ENCODE measurements at places on chromosomes 7 and 10.
A peak's percentile ranks its signal among the peaks of the same experiment; 100 is the strongest.

DNA sequence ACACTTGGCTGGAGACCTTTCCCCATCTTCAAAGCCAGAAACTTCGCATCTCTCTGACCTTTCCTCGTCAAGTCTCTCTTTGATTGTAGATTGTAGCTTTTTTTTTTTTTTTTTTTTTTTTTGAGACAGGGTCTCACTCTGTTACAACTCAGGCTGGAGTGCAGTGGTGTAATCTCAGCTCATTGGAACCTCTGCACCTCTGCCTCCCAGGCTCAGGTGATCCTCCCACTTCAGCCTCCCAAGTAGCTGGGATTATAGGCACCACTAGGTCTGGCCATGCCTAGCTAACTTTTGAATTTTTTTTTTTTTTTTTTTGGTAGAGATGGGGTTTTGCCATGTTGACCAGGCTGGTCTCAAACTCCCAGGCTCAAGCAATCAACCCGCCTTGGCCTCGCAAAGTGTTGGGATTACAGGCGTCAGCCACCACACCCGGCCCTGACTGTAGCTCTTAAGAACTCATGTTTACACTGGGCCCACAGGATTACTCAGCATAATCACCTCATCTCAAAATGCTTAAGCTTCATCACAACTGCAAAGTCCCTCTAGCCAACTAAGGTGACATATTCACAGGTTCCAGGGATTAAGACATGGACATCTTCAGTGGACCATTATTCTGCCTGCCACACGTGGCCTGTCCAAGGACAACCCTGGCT lies 11.7 kb downstream of the POLL start:
- no peak for DNase-seq

DNA sequence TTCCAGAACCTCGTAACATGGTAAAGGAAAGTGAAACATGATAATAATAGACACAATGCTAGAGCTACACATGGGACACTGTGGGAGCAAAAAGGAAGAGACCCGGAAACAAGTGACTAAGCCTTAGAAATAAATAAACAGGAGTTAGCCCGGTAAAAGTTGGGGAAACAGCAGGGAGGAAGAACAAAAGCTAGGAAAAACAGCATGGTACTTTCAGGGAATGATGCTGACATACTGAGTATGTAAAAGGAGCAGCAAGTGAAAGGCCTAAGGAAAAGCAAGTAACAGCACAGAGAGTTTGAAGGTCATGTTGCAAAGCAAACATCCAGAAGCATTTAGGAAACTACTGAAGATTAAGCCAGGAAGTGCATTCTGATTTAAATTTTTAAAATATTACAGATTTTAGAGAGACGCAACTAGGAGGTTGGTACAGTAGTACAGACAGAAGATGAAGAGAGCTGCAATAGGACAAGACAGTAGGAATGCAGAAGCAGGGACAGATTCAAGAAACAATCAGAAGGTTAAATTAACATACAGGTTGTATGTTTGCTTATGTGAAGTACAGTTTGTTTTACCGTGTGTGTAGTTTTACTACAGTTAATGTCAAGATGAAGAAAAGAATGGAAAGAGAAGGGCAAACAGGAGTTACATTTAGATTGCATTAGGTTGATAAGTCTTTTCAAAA lies 63.7 kb downstream of the ARHGAP12 start:
- DNase-seq, result peak; percentile 34

- DNase-seq, result no peak
These were observed 15.0 kb downstream of the RPA3 start for GRCh38 chr7:7703427-7703826.

DNA sequence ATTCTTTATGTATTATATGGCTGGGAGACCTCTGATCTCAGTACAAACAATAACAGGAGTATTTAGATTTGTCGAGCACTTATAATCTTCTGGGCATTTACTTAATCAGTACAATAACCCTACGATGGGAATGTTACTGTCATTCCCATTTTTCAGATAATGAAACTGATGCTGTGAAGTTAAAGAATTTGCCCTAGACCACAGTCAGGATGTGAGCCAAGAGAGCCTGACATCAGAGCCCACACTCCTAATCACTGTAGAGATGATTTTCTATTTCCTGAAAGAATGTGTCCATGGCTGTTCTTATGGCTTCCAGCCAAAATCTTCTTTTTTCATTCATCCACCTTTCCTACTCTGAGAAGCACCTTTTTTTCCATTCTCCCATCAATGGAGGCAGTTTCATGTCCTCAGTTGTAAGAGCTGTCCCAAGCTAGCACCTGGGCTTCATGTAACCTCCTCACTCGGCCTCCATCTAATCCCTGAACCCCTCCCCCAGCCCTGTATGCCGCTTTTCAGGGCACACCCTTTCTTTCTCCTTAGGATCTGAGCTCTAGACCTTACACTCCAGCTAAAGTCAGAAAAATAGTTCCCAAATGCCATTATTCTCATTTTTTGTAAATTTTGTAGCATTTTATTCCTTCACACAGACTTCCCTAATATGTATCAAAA lies 12.2 kb upstream of the CAV1 start:
- no peak for DNase-seq

DNA sequence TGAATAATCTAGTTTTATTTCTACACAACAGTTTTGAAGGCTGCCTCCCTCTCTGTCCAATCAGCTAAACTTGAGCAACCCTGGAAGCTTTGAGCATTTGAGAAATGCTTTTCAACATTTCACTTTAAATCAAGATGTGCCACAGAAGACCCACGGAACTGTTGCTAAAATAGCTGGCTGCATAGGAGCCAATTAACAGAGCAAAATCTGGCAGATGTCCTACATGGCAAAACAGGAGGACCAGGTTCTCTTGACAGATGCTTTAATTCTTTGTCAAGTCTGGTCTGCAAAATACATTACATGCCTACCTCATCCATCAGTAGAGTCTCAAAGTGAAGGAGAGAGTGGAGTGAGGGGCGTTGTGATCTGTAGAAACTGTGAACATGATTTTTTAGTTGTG lies 185.9 kb downstream of the DPY19L1 start:
- no peak for DNase-seq

DNA sequence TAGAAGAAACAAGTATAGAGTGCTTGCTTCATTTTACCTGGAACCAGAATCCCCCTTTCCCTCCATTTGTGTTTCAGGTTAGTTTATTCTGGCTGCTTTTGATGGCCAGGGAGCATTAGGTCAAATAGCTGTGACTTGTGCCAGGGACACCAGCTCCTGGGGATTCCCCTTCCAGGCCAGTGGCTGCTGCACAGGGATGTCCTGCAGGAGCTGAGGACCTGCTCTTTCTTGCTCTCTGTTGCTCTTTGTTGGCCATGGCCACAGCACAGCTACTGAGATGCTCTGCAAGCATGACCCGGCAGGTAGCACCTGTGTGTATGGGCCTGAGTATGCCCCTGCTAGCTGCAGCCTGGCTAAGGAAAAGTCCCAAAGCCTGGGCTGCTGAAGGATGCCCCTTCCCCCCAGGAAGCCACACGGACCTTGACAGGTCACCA lies 208.9 kb downstream of the EBF3 start:
- DNase-seq, result no peak

DNA sequence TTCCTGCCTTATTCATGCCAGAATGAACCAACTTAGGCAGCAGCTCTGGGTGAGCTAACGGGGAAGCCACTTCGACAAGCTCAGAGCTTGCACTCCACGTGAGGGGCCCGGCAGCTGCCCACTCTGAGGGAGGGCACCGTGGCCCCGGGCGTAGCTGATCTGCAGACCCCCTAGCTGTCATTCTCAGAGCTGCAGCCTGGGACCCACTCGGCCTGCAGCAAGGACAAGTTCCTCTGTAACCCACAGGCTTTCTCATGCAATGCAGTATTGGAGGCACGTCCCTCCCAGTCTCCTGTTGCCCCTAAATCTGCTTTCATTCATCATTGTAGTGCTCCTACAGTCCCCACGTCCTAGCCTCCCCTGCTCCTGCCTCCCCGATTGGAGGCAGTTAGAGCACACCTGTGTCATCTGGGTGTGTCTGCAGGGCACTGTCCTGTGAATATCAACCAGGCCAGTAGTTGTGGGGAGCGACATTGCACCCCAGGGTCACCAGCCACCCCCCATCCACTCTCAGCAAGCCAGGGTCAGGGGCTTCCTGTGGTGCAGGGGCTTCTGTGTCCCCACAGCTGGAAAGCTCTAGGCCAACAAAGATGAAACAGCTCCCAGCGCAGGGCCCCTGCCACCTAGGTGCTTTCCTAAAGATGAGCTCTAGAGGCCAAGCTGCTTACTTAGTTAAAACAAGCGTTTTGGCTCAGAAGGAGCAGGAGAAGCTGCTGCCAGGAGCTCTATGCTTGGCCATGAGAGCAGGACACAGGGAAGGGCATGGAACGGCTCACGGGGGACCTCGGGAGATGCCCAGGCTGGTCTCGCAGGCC lies 333.6 kb downstream of the ADARB2 start:
- no peak for DNase-seq

GRCh38 chr10:13659887-13660550 lies 73.3 kb downstream of the PRPF18 start:
- peak; percentile 78 for DNase-seq

GRCh38 chr10:95578619-95579018 lies 17.4 kb upstream of the SORBS1 start:
- DNase-seq, result no peak

- peak; percentile 95 for DNase-seq
These were observed 47.6 kb upstream of the ITGB1 start for GRCh38 chr10:33005322-33006301.

- DNase-seq, result no peak
These were observed 867.2 kb downstream of the CCSER2 start for GRCh38 chr10:85195596-85195995.

DNA sequence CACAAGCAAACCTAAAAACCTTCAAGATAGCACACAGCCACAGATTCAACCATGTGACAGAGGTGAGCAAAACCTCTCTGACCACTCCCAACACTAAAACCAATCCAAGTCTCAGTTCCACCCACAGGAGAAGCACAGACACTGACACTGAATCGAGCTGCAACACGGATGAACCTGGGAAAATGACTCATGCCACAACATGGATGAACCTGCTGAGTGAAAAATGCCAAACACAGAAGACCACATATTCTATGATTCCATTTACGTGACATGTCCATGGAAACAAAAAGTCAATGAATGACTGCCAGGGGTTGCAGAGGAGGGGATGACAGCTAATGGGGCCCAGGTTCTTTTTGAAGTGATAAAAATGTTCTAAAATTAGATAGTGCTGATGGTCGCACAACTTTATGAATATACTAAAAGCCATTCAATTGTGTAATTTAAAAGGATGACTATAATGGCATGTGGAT lies 22.0 kb downstream of the CYTH3 start:
- DNase-seq, result no peak

GRCh38 chr7:89623018-89623672 lies 531.1 kb upstream of the STEAP1 start:
- DNase-seq, result peak; percentile 39

DNA sequence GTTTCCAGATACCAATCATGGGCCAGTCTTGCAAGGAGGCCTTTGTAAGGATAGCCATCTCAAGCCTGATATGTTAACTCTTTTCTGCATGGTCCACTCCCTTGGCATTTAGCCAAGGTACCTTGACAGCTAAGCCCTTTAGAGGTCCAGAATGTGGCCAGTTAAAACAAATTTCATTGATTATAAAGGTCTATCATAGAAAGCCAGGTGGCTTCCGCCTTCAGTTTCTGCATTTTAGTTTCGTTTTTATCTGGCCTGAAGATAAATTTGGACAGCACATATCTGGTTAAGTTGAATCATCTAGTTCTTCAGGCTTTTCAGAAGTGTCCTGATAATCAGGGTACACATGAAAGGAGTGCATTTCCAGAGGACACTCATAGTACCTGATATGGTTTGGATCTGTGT lies 30.7 kb downstream of the ANKIB1 start:
- DNase-seq, result no peak

GRCh38 chr7:43658718-43659548 lies 70.4 kb downstream of the COA1 start:
- no peak for DNase-seq

DNA sequence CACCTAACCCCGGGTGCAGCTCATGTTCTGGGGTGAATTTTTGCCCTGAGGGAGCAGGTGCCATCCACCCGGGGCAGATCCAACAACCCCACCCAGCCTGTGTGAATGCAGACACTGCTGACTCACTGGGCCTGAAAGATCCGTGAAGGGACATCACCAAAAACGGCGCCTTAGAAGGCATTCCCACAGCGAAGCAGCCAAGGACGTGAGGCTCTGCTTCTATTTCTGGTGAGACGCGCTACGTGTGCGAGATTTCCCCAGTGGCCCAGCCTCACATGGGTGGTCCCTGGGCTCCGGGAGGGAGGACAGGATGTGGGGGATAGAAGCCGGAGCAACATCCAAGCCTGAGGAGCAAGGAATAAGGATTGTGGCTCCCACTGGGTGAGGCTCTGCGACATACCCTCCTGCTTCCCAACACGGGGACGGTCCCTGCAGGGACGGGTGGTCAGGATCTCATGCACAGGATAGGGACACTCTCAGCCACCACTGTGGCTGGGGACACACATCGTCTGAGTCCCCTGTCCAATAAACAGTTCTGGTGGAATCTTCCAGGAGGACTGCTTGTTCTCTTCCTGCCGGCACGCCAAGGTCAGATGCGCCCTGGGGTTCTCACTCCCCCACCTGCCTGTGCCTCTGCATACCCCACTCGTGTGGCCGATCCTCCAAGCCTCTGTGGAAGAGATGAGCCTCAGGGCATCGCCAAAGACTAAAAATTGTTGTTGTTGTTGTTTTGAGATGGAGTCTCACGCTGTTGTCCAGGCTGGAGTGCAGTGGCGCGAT lies 70.2 kb downstream of the ZRANB1 start:
- no peak for DNase-seq

DNA sequence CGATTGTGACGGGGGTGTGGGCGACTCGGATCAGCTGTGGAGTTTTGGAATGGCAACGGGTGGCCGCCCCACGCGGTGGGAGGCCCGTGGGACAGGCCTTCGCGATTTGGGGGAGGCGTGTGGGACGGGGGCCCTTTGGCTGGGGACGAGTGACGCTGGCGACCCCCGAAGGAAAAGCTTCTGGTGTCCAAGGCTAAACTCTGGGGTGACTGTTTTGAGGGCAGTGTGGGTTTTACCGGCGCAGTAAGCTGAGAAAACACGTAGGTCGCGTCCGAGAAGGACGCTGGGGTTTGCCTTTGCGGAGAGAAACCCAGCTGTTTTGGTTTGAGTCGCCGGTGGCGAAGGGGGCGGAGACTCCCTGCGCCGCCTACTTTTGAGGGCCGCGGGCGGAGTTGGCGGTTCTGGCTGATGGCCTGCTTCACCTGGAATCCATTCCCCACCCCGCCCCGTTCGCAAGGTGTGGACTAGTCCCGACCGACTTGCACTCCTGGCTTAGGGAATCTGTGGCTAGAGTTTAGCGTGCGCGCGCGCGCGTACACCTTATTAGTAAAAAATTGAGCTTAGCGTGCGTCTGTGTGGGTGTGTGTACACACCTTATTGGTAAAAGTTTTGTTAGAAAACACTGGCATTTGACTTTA lies 606 bp downstream of the TAX1BP1 start:
- peak; percentile 85 for DNase-seq

GRCh38 chr10:101938305-101939007 lies 94.9 kb upstream of the KCNIP2 start:
- peak; percentile 23 for DNase-seq

GRCh38 chr7:107638594-107638993 lies 22.0 kb upstream of the SLC26A4 start:
- DNase-seq, result peak; percentile 62

- DNase-seq, result no peak
These were observed 74.2 kb upstream of the LAMB4 start for GRCh38 chr7:108204281-108204796.

- no peak for DNase-seq
These were observed 536.5 kb upstream of the MGMT start for GRCh38 chr10:128930515-128930914.

GRCh38 chr7:146754385-146754784 lies 637.8 kb downstream of the CNTNAP2 start:
- no peak for DNase-seq

Measured in suppressor macrophage treated with lipopolysaccharide for 4 hours (primary cell).